Activated gamma-delta T cell treated with Interleukin-2 at 50 U/mL for 16 hours (primary cell): ENCODE measurements at places on chromosomes 1 and 21.
A peak's percentile ranks its signal among the peaks of the same experiment; 100 is the strongest.

GRCh38 chr1:42336978-42337377 lies 1.9 kb upstream of the FOXJ3 start:
- no peak for DNase-seq

- no peak for DNase-seq
These were observed 39.4 kb downstream of the CAPN2 start for GRCh38 chr1:223751696-223752095.

GRCh38 chr1:7538033-7538432 lies 233.1 kb upstream of the VAMP3 start:
- no peak for DNase-seq

- no peak for DNase-seq
These were observed 58.0 kb downstream of the PGM1 start for GRCh38 chr1:63651161-63651701.

- DNase-seq, result no peak
These were observed 1.6 kb upstream of the S1PR1 start for GRCh38 chr1:101235216-101235695.

DNA sequence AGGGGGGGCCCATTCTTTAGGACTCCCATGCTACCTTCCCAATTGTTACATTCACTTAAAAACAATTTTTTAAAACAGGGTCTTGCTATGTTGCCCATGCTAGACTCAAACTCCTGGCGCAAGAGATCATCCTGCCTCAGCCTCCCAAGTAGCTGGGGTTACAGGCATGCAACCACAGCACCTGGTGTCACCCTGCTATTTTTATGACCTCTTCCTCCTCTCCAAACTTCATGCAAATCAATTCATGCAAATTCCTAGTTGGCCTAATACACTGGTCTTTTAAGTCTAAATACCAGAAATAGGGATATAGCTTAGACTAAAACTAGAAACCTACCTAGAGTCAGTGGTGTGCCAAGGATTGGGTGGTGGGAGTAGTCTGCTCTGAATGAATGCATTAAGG lies 30.1 kb downstream of the CDKN2C start:
- DNase-seq, result no peak

DNA sequence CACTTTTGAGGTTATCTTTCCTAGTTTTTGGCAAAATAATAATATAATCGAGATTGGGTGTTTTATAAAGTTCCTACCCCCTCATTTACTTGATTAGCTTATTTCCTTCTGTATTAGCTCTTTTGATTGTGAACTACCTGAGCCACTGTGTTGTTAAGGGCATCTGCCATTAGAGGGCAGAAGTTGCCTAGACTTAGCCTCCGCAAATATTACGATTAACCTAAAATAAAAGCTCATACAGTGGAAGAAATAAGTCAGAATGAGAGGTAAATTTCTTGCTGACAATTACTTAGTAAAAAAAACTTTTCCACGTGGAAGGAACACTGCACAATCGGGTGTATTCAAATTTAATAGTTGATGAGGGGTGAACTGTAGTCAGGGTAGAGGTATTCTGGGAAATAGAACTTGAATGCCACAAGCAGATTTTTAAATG lies 2.3 kb downstream of the H3-3A start:
- peak; percentile 26 for DNase-seq

DNA sequence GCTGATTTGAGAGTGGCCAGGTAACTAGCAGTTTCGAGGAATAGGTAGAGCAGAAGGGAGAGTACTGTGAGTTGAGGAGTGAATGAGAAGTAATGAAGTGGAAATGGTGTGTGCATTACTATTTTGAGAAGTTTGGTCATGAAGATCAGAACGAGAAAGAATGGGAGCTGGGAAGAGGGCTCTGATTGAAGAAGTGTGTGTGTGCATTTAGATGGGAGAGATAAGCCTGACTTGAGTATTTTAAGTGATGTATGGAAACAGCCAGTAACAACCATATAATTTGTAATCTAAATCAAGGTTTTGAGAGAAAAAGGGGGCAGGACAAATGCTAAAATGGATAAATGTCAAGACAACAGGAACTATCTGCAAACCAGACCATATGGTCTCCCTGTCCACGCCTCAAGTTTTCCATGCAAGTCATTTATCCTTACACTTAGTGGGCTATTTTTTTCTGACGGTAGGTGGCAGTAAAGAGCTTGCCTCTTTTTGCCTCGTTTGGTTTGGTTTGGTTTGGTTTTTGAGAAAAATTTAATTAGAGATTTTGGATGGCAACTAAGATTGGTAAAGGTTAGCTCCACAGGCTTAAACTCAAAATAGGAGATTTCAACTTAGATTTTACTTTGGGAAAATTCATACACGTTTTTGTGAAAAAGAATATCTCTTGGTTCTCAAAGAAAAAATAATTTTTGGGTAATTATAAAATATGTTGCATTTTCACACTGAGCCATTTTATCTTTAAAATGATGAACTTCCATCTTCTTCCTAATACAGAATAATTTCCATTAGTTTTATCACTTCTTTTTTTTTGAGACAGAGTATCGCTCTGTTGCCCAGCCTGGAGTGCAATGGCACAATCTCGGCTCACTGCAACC lies 9.5 kb upstream of the B3GALNT2 start:
- peak; percentile 34 for DNase-seq

DNA sequence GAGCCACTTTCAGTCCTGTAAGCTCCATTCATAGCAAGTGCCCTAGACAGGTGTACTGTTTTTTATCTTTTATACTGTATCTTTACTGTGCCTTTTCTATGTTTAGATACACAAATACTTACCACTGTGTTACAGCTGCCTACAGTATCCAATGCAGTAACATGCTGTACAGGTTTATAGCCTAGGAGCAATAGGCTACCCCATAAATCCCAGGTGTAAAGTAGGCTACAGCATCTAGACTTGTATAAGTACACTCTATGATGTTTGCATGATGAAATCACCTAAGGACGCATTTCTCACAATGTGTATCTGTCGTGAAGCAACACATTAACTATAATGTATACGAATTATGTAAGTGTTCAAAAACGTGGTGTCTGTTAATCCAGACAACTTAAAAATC lies 10.7 kb downstream of the HLCS start:
- DNase-seq, result no peak

DNA sequence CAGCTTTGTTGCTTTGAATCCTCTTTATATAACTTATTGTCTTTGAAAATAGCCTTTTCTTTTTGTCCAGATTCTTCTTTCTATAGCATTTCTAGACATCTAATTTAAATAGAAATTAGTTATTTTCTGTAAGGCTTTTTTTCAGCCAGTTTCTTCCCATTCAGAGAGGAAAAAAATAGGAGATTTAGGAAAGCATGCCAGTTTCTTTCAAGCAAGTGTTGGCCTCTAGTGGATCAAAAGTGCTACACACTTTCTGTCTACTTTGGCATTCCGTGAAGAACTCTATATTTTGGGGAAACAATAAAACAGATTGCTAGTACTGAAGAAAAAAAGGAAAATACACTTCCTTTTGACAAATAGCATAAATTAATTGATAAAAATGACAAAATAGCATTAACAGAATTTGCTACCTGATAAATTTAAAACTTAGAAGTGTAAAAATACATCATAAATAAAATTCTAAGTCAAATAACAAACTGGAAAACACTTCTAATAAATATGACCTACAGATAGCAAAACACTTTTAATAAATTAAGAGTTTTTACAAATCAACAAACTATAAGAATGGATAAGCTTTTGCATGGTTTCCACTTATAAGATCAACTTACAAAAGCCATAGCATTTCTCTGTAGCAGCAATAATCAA lies 13.1 kb upstream of the EXO1 start:
- no peak for DNase-seq

DNA sequence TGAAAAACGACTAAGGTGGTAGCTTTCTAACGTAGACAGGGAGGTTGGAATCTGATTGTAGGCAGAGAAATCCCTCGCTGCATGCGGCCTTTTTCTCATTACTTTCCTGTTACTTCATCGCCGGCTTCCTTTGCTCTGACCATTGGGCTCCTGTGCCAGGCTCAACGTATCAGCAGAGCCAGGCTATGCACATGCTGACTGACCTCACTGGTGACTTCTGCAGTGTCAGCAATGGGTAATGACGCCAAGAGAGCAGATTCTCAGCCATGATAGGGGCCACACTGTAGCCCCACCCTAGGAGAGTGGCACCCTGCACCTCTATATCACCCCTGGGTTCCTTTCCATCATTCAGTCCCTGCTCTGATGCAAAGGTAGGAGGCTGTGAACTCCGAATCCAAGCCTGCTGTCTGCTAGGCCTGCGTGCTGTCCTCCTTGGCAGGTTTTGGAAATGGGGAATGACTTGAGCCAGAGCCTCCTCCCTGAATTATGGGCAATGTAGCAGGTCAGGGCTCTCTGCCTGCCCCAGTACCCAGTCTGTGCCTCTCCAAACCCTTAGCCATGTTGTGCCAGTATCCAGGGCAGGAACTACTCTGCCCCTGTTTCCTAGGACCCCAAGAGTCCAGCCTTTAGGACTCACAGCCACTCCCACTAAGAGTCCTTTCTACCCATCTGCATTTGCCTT lies 11.4 kb downstream of the PPFIA4 start:
- no peak for DNase-seq

DNA sequence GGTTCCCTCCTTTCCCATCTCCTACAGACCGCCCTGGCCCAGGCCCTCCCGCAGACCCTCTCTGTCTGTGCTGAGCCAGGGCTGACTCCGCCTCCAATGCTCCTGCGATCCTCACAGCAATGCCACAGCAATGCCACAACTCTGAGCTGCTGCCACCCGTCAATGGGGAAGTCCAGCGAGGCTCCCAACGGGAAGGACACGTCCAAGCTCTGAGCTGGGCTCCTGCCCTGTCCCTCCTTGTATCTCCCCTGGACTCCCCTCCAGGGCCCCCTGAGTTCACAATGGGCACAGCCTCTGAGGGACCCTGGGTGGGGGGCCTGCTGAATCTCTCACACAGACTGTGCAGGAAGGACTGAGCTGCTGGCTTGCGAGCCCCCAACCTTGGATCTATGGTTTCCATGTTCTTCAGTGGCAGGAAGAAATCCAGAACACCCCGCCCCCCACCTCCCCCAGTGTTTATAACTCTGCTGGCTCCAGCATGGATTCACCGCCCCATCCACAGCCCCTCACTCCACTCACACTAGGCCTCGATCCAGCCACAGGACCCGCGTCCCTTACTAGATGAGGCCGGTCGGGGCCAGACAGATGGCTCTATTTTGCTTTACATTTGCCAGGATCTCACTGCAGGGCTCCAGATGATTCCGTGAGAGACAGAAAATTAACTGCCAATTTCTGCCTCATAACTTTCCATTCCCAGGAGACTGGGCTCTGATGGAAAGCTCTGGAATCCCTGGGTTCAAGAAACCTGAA lies 338.0 kb downstream of the MATN1 start:
- DNase-seq, result no peak

- no peak for DNase-seq
These were observed 24.6 kb downstream of the RSBN1 start for GRCh38 chr1:113787663-113788062.

DNA sequence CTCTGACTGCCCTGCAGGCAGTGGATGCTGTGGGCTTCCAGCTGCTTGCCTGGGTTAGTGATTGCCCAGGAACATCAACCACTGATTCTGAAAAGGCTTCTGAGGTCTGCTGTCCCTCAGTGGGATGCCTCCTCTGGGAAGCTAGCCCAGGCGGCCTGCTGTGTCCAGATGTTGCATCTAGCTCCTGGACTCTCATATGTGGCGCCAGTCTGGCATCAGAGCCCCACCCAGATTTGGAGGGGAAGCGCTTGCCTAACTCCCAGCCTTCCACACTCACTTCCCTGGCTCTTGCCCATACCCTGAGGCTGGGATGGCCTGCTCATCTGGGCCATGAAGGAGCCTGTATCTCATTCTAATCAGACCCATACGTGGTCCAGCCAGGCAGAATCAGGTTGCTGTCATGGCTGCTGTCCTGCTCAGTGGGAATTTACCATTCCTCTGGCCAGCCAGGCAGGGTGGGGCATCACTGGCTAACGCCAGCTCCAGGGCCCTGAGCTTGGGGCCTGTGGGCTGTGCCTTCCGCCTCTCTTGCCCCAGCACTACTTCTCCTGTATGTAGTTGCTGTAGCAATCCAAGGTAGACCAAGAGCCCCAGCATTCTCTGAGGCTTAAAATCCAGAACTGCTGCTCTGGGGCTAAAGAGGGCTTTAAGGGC lies 4.1 kb downstream of the CSF1 start:
- no peak for DNase-seq

DNA sequence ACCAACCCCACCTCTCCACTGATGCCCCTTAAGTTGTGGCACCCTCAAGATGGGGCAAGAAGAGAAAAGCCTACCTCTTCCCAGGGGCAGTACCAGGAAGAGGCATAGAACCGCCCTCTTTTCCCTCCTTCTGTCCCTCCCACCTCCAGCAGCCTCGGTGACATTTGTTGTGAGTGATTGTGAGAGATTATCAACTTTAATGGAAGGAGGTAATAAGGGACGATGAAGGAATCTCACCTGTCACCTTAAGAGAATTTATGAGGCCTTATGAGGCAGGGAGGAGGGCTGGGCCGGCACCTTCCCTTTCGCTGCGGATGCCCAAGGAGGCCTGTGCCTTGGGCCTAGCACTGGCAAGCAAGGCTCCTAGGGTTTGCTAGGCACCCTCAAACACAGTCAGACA lies 1.4 kb upstream of the ADGRB2 start:
- no peak for DNase-seq

DNA sequence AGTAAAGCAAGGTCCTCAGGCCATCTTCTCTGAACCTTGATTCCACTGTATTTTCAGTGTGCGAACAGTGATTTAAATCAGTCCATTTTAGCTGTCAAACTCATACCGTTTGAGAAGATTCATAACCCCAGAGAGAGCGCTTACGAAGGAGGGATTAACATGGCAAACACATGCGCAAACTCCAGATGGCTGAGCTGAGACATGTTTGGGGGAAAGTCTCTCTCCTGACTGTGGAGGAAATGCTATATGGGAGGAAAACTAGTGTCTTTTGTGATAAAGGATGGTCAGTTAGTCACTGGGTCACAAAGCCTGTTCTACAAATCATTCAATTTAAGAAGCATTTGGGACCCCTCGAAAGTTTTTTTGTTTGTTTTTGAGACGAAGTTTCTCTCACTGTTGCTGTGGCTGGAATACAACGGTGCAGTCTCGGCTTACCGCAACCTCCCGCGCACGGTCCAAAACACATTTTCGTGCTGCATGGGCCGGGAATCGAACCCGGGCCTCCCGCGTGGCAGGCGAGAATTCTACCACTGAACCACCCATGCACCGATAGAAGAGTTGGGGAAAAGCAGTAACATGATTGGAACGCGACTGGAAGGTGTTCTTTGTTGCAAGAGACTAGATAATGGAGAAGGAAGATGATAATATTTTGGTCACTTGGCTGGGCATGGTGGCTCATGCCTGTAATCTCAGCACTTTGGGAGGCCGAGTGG lies 58.4 kb upstream of the CXADR start:
- DNase-seq, result no peak
